ENCODE measurements at places on chromosomes 2 and 18.

DNA sequence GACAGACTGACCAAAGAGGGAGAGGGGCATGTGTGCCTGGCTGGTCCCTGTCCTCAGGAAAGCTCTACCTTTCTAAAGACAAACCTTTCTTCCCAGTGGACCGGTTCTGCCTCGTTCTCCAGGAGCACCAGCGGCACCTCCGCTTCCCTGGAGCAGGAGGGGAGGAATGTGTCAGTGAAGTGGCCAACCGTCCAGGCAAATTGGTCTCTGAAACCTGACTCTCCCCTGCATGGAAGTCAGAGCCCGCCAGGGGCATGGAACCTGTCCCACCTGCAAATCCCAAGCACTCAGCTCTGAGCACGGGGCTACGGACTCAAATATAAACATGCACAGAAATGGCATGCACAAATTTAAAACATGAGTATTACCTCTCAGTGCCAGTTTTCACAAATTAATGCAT lies 62.9 kb downstream of the COL6A3 start:
- no peak for DNase-seq

DNA sequence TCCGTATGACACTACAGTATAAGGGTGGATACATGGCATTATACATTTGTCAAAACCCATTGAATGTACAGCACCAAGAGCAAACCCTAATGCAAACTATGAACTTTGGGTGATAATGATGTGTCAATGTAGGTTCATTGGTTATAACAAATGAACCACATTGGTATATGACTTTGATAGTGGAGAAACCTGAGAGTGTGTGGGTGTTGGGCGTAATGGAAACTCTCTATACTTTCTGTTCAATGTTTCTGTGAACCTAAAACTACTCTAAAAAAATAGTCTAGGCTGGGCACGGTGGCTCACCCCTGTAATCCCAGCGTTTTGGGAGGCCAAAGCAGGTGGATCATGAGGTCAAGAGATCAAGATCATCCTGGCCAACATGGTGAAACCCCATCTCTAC lies 6.5 kb upstream of the ACTG2 start:
- DNase-seq, result no peak

DNA sequence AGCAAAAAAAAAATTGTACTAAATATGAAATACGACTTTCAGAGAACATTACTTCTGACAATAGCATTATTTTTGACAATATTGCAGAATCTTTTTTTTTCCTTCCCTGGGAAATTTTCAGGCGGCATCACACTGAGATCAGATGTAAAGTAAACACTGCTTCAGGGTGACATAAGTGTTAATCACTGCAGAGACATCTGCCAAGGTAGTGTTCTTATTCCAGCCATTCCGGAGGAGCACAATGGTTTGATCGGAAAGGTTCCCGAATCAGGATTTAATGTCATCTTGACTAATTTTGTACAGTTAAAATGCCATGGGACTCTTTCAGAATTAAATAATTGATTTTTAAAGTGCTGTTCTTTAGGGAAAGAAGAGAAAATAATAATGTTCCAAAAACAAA lies 56.7 kb upstream of the ZNF236 start:
- DNase-seq, result no peak

DNA sequence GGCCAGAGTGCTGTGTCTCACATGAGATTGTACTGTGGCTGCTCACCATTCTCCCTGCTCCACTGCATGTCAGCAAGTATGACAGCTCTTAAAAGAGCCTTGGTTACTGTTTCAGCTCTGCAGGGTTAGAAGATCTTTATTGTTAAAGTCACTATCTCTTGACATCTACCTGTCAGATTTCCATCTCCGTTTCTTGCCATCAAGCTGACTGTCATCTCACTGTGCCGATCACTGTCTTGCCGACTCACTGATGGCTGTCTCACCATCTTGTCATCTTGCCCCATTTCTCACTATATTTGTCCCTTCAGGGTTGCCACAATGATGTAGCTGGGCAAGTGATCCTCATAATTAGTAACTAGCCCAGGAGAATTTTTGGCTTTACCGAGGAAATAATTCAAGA lies 800.9 kb upstream of the CDH7 start:
- no peak for DNase-seq

DNA sequence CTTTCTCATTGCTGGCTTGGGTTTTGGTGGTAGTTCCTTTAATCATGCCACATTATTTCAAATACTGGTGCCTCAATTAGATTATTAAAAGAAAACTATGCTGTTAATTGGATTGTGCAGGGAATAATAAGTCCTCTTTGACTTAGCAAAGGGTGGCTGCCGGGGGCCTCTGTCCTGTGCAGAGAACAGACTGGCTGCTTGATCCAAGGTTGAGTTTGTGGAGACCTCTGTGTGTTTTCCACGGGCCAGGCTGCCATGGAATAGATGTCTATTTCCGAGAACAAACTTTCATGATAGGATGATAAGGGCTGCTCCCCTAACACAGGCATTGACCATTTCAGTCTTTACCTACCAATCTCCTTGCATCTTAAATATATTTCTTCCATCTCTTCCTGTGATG lies 30.4 kb upstream of the OTOS start:
- DNase-seq, result no peak

GRCh38 chr2:220646424-220646823 lies 925.7 kb downstream of the EPHA4 start:
- no peak for DNase-seq

DNA sequence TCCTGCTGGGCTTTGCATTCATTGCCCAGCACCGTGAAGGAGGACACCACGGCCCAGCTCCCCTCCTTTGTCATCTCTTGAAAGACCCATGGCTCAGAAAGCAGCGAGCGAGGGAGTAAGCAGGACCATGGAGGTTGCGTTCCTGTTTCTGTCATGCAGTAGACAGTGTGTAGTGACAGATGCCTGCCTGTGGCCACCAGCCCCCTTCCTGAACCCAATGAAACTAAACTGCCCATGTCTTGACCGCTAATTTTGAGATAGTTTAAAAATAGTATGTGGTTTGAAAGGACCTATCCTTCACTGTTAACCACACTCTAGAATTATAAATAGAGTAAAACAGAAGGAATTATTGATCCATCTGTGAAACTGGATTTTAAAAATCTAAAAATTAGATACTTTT lies 88.2 kb downstream of the ASAP2 start:
- no peak for DNase-seq

DNA sequence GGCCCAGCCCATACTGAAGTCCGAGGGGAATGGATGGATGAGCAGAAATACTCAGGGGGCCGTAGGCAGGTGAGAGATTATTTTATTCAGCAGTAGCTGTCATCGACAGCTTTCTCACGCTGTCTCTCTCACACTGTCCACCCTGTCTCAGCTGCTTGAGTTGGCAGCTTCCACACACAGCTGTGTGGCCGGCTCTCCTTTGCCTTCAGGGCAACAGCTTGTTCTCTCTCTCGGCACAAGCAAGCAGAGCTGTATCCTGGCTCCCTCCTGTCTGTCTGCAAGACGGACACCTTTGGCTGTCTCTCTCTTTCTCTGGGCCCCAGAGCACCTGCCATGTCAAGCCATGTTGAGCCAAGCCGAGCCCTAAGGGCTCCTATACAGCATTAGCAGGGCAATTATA lies 9.8 kb upstream of the PAPOLG start:
- DNase-seq, result no peak

GRCh38 chr2:241399941-241400922 lies 44.1 kb downstream of the FARP2 start:
- DNase-seq, result no peak

GRCh38 chr2:165144315-165144714 lies 59.5 kb downstream of the SCN3A start:
- DNase-seq, result no peak

- DNase-seq, result no peak
Observed at GRCh38 chr2:218020281-218020680, 17.5 kb upstream of the TNS1 start.

- DNase-seq, result no peak
Observed at GRCh38 chr2:20107776-20108175, 56.3 kb upstream of the LAPTM4A start.

DNA sequence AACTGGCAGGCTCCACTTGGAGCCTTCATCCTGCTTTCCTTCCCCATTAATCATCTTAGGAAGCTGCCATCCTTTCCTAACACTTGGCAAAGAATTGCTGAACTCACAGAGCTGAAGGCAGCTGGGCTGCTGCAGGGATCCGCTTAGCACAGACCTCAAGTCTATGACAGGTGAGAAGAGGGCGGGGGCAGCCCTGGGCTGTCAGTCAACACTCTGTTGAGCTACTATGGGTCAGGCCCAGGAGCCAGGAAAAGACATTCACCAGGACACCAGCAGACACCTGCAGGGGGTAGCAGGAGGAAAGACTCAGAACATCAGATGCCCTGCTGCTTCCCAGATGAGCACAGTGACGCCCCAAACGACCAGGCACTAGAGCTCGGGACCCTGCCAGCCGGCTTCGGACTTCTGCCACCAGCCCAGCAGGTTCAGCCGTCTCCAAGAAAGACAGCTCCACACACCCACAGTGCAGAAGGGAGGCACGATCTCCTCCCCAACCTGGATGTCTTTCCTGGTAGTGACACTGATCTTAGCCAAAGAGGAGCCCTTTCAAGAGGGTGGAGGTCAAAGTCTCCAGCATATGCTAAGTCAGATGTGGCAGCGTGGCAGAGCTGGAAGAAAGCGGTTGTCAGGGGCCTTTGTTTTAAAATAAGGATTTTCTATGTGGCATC lies 55.2 kb downstream of the SNORC start:
- DNase-seq, result no peak

DNA sequence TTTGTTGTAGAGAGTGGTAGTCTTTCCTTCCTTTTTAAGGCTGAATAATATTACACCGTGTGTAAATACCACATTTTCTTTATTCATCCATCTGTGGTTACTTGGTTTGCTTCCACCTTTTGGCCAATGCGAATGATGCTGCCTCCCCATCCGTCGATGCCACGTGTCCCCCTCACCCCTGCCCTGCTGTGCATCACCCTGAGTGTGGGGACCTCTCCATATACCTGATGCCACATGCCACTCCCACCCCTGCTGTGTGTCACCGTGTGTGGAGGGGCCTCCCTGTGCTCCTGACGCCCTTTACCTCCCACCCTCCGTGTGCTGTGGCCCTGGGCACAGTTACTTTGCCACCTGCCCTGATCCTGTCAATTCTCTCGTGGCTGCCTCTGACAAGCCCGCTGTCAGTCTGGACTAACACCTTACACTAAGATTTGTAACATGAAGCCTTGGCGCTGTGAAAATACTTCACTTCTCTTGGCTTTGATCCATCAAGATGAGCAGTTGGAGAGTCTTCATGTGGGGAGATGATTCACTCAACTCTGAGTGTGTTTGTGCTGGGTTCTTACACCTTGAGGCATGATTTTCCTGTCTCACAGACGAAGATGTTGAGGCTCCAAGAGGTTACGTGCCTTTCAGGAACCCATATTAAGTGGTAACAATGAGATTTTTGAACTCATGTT lies 234.0 kb downstream of the ZNF407 start:
- DNase-seq, result no peak

All from stimulated activated CD4-positive, alpha-beta T cell treated with anti-CD3 and anti-CD28 coated beads, Interleukin-1b, Interleukin-23, amount 100 ng/mL, for 1 hour (primary cell).